ENCODE measurements at places on chromosomes 5 and 9.

DNA sequence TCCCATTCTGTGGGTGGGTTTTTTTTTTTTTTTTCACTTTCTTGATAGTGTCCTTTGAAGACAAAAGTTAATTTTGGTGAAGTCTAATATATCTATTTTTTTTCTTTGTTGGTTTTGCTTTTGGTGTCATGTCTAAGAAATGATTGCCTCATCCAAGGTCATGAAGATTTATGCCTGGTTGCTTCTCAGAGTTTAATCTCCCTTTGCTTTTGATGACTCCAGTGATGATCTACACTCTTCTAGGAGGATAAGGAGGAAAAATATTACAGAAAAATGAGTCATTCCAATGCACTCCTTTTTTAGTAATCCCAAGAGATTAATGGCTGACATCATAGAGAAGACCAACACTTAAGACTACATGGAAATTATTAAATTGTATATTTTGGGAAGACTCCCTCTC, 79.7 kb upstream of the ICE1 start:
- DNase-seq, result no peak

DNA sequence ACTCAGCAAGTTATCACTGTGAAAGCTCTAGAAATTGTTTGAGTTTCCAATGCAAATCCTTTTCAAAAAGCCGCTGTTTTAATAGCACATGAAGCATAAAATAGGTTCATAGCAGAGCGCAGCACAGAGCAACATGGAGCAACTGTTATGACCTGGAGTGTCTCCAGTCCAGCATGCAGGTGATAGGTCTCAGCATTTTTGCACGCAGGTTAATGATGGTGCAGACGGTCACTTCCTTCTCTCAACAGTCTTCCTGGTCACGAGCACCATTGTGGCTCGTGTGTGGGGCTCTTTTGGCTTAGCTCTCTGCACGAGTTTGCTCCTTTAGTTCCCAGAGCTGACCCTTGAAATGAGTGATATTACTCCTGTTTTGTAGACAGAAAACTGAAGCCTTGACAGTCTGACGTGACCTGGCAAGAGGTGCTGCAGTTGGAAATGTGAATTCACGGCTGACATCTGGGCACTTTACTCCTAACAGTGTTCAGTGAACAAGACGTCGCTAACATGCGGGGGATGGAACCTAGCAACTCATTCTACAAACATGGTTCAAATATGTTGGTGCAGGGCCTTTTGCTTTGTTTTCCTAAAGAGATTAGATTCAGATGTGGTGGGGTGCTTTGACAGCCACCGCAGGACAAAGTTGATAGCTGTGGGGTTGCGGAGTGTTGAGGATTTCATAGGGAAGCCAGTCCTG, 10.0 kb downstream of the TENT4A start:
- no peak for DNase-seq

- DNase-seq, result no peak
Observed at GRCh38 chr5:139711906-139712224, 63.7 kb downstream of the CXXC5 start.

- DNase-seq, result no peak
Observed at GRCh38 chr5:171593401-171593800, 174.0 kb downstream of the FGF18 start.

- DNase-seq, result no peak
Observed at GRCh38 chr9:1606253-1606652, 408.9 kb upstream of the SMARCA2 start.

GRCh38 chr9:87389936-87390335, 107.7 kb upstream of the DAPK1 start:
- no peak for DNase-seq

- DNase-seq, result no peak
Observed at GRCh38 chr9:89077519-89077918, 86.3 kb downstream of the S1PR3 start.

- no peak for DNase-seq
Observed at GRCh38 chr9:98795970-98796363, 388 bp downstream of the ANKS6 start.

DNA sequence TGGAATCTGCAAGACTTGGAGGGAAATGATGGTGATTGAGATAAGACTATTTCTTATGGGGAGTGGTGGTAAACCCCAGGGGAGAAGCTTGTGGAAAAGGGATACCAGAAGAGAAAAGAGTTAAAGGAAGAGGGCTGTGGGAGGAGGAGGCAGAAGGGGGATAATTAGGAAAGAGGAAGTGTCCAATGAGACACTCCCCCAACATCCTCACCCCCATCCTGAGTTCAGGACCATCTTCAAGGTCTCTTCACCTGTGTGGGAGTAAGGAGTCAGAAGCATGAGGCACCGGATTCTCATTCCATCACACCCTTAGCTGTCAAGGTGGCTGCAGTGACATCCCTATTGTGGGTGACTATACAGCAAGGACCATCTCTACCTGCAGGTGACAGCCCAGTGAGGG, 106.6 kb upstream of the POC5 start:
- DNase-seq, result no peak

DNA sequence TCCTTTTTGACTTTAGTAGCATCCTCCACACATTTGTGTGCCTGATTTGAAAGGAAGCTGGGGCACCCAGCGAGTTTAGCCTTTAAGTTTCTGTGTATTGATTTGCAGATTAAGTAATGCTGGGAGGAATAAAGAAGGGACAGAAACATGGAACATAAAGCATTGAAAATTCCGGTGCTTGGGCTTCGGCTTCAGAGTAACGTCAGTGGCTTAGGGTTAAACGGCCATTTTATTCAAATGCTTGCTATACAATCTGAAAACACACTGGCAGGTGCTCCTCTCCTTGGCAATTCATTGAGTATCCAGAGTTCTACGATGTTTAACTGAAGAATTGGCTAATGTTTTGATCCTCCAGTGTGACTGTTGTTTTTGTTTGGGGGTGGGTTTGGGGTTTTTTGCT, 58.0 kb upstream of the FSD1L start:
- no peak for DNase-seq

DNA sequence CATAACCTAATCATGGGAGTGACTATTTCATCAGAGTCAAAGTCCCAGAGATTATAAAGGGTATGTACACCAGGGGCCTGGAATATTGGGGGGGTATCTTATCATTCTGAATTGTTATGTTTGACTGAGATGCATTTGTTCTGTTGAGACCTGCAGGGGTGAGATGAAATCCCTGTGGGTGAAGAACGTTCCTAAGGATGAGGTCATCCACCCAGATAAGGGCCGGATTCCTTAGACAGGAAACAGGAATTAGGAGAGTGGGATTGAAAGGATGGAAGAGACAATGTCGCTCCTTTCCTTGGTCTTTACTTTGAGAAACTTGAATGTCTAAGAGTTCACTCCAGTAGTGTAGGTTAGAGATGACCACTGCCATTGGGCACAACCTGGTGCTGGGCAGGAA, 54.7 kb downstream of the GAS1 start:
- no peak for DNase-seq

Measured in stimulated activated CD8-positive, alpha-beta memory T cell treated with anti-CD3 and anti-CD28 coated beads, Interleukin-4, amount 100 ng/mL, for 24 hours (primary cell).